Activated CD4-positive, alpha-beta T cell treated with anti-CD3 and anti-CD28 coated beads, Interleukin-2, amount 50 U/mL, for 24 hours (primary cell): ENCODE measurements at places on chromosomes 6 and 20.

GRCh38 chr6:124795643-124796463 is 166.4 kb upstream of the RNF217 start:
- no peak for DNase-seq

GRCh38 chr6:27892649-27893058 is 19.5 kb downstream of the OR2B2 start:
- DNase-seq, result no peak

DNA sequence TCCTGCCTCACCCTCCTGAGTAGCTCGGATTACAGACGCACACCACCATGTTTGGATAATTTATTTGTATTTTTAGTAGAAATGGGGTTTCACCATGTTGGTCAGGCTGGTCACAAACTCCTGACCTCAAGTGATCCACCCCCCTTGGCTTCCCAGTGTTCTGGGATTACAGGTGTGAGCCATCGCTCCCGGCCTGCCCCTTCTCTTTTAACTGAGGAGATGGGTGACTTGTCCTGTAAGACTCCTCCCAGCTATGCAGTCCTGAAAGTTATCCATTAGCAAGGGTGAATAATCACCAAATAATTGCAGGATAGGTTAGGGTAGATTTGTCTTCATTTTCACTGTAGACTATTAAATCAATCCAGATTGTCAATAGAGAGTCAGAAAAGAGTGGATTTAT is 40.5 kb upstream of the JARID2 start:
- no peak for DNase-seq

- no peak for DNase-seq
Measured at GRCh38 chr6:128107682-128108081, 206.8 kb upstream of the THEMIS start.

DNA sequence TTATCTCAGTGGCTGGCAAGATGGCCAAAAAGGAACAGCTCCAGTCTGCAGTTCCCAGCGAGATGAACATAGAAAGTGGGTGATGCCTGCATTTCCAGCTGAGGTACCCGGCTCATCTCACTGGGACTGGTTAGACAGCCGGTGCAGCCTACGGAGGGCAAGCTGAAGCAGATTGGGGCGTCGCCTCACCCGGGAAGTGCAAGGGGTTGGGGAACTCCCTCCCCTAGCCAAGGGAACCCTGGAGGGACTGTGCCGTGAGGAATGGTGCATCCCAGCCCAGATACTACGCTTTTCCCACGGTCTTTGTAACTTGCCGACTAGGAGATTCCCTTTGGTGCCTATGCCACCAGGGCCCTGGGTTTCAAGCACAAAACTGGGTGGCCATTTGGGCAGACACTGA is 324.7 kb downstream of the GJA1 start:
- DNase-seq, result no peak

DNA sequence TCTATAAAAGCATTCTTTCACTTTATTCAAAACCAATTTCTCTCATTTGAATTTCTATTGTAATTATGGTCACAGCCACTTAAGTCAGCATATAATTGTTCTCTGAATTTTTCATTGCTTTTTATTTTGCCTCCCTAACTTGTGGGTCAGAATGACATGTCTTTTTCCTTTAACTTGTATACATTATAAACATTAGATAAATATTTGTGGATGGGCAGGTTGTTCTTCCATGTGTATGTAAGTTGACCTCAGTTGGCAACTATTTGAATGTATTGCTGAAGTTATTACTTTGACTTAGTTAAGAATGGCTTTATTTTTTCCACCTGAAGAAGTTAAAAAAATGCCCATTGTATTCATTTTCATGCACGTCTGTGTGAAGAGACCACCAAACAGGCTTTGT is 83.0 kb upstream of the MAP3K7 start:
- DNase-seq, result no peak
